HFFc6 (cell line): ENCODE measurements at places on chromosomes 1 and 21. TPM values are rescaled to one million over a fixed set of nuclear protein-coding genes. Genes with fewer than 3 reads are reported as not detected.

The SPRR2G gene
- total RNA-seq = not detected in 3 replicates

The CNN3 gene
- total RNA-seq = 211 to 243 TPM (median 222 TPM) in 3 replicates

The MOB3C gene
- 6.5 to 7.6 TPM (median 6.5 TPM) in 3 replicates for total RNA-seq

The TRPM2 gene
- 0.13 TPM in 1 of 3 replicates, not detected in the others for total RNA-seq

The CCDC27 gene
- total RNA-seq = not detected in 3 replicates

The NAV1 gene
- 82.0 to 103 TPM (median 88.0 TPM) in 3 replicates for total RNA-seq

The RAB3B gene
- total RNA-seq = 138 and 149 TPM in 2 replicates

The CAMTA1 gene
- 89.5 and 96.6 TPM in 2 replicates for total RNA-seq

The KLHDC7A gene
- not detected in 2 replicates for total RNA-seq

The PADI1 gene
- 1.1 to 1.2 TPM in 2 of 3 replicates, not detected in the other for total RNA-seq

The S100A7A gene
- not detected in 3 replicates for total RNA-seq

The NEGR1 gene
- 58.9 and 65.4 TPM in 2 replicates for total RNA-seq

The PPIAL4G gene
- total RNA-seq = not detected in 2 replicates

The TMEM51 gene
- total RNA-seq = 4.0 to 7.0 TPM (median 6.7 TPM) in 3 replicates

The VHLL gene
- total RNA-seq = not detected in 3 replicates

The APOBEC4 gene
- total RNA-seq = not detected in 3 replicates

The PGLYRP4 gene
- not detected in 2 replicates for total RNA-seq

The SPATA46 gene
- not detected in 3 replicates for total RNA-seq

The MCOLN3 gene
- 0.26 TPM in 1 of 2 replicates, not detected in the other for total RNA-seq

The CHRM3 gene
- total RNA-seq = 2.9 to 23.6 TPM (median 23.6 TPM) in 3 replicates

The PTPRC gene
- 0.40 to 0.96 TPM (median 0.57 TPM) in 3 replicates for total RNA-seq

The C1orf185 gene
- not detected in 3 replicates for total RNA-seq

The HHIPL2 gene
- total RNA-seq = not detected in 3 replicates
